ENCODE measurements at places on chromosomes 5 and 9.

GRCh38 chr5:68771732-68772131 lies 322.1 kb upstream of the SLC30A5 start:
- DNase-seq = no peak

DNA sequence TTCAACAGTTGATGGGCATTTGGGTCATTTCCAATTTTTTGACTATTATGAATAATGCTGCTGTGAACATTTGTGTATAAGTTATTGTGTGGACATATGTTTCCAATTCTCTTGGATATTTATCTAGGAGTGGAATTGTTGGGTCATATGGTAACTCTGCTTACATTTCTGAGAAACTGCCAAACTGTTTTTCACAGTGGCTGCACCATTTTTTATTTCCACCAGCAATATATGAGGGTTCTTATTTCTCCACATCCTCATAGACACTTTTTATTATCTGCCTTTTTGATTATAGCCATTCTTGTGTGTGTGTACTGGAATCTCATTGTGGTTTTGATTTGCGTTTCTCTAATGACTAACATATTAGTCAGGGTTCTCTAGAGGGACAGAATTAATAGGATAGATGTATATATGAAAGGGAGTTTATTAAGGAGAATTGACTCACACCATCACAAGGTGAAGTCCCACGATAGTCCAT lies 14.7 kb upstream of the MED27 start:
- DNase-seq = no peak

DNA sequence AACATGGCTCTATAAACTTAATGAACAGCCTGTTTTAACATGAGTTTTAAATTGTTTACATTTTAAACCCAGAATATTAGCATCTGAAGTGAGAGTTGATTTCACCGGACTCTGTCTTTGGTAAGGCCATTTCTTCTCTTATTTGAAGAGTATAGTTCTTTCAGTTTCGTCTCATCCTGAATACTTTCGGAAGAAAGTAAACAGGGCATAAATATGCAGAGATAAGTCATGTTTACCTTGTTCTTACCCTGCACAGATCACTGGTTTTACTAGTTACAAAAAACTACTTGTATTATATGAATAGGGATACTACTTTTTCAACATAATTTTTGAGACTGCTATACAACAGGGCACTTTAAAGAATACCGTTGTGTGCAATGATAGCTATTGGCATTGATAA lies 656.3 kb upstream of the ZNF608 start:
- DNase-seq = no peak

GRCh38 chr5:149641000-149641576 lies 59.8 kb downstream of the ARHGEF37 start:
- no peak for DNase-seq

GRCh38 chr5:142014911-142015584 lies 2.2 kb upstream of the GNPDA1 start:
- DNase-seq = no peak

DNA sequence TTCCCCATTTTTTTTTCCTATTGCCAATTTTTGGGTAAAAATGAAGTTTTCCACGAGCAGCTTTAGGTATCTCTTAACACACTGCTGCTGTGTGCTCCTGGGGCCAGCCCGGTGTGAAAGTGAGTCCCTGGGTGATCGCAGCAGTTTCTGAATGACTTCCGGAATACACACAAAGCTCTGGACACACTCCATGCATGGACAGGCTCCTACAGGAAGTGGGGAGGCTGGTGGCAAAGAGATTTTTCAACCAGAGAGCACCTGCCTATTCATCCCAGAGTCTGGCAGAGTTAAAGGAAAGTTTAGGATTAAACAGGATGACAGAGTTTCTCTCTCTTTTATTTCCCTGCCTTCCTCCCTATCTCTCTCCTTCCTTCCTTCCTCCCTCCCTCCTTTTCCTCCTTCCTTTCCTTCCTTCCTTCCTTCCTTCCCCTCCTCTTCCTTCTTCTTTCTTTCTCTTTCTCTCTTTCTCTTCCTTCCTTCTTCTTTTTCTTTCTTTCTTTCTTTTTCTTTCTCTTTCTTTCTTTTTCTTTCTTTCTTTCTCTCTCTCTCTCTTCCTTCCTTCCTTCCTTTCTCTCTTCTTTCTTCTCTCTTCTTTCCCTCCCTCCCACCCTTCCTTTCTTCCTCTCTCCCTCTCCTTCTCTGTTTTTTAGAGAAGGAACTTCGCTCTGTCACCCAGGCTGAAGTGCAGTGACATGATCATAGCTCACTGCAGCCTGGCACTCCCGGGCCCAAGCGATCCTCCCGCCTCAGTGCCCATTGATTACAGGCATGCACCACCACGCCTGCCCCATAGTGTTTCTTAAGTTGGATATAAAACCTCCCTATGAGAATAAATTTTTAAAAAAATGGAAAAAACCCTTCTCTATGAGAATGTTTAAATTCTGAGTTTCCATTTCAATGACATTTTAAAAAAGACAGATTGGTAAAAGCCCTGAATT lies 38.7 kb upstream of the UBTD2 start:
- no peak for DNase-seq

GRCh38 chr5:53045263-53045662 lies 56.1 kb downstream of the ITGA2 start:
- DNase-seq = no peak

- DNase-seq = no peak
Observed at GRCh38 chr5:88830567-88830966, 52.4 kb downstream of the MEF2C start.

GRCh38 chr5:2700876-2701275 lies 50.6 kb downstream of the IRX2 start:
- DNase-seq = no peak

DNA sequence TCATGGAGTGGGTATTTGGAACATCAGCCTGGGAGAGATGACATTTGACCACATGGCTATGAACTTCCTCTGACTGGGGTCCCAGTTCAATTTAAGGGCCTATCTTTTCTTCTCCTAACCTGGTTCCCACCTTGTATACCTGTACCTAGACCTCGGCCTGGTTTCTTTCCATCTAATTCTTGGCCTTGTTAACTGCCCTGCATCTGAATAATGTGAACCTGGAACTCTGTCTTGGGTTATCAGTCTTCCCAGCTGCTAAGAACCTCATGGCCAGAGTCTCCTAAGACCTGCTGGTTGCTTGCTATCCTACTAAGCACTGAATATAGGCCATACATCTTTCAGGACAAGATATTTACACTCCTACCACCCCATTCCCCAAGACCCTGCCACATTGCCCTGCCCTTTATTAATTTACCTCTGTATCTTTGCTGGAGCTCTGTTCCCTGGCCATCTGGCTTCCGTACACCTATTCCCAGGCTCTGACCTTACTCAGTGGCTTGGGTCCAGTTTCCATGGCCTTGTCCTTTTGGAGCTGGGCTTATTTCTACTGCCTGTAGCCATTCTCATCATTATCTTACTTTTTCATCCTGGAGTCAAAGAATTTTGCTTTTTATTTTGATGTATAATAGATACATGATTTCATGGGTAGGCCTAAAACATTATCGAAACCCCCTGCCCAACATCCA lies 6.6 kb downstream of the PSAT1 start:
- DNase-seq = no peak

DNA sequence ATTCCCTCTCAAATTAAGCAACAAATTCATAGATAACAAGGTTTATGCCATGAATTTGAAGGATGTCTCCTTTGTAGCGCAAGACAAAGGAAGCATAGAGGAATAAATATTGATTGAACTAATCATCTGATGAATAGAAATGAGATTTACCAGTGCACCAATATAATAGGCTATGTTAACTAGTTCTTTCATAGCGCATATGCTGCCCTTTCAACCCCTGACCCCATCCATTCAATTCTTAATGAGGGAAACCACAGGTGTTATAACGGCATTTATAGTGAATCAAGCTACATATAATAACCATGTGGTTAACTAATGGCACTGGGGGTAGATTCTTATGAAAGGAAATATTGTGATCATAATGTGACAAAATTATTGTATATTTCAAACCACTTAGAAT lies 6.5 kb downstream of the RORB start:
- DNase-seq = no peak

DNA sequence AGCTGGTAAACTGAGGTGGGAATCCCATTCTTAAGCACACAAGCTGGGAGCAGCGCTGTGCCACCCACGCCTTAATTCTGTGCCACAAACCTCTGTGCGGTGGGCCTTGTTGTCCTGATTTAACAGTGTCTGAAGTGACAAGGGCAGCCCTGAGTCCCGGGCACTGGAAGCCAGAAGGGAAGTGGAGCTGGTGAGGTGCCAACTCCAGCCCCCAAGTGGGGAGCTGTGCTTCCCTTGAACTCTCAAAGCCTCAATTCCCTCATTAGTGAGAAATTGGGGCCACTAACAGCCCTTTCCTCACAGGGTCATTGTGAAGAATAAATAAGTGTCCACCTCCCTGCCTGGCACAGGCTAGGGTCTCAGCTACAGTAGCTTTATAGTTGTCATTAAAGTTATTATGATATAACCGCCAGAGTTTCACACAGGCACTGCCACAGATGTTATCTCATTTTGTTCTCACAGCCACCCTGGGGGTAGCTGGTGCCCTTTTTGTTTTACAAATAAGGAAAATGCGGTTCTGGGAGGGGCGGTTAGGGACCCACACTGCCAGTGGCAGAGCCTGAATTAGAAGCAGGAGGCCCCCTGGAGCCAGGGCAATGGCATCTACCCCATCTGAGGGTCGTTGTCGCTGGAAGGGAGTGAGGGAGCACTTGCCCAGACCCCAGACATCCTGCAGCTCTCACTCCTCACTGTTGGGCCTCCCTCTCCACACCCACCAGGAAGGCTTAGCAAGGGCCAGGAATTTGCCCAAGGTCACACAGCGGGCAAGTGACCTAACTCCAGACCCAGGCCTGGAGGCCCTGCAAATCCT lies 2.1 kb upstream of the TLX3 start:
- no peak for DNase-seq

DNA sequence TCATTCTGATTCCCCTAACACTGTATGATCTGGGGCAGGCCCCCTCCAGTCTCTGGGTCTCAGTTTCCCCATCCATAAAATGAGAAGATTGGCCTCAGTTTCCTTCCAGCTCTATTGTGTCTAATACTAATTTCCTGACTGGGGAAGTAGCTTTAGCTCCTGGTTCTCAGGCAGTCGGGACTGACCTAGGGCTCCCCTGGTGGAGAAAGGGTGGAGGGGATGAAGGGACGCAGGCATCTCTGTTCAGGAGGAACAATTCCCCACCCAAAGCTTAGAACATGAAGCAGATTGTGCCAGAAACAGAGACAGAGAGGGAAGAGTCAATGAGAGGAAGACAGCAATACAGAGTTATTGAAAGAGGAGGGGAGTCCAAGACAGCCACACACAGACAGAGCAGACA lies 14.2 kb upstream of the PTGS1 start:
- DNase-seq = no peak

- no peak for DNase-seq
Observed at GRCh38 chr5:60972231-60972630, 27.2 kb downstream of the NDUFAF2 start.

DNA sequence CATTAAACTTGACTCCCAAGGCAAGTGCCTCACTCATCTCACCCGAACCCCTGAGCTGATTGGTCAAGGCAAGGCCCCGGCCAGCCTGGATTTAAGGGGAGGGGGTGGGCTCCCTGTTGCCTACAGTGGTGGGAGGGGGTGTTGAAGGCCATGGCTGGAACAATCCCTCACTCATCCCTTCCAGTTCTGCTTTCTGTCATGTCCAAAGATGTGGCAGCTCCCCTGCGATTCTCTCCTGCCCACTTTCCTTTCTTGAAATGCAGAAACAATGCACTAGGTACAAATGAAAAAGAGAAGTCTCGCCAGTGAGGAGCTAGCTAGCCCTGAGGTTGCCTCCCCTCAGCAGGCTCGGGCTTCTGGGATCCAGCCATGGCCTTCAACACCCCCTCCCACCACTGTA lies 240.9 kb downstream of the SYK start:
- no peak for DNase-seq

DNA sequence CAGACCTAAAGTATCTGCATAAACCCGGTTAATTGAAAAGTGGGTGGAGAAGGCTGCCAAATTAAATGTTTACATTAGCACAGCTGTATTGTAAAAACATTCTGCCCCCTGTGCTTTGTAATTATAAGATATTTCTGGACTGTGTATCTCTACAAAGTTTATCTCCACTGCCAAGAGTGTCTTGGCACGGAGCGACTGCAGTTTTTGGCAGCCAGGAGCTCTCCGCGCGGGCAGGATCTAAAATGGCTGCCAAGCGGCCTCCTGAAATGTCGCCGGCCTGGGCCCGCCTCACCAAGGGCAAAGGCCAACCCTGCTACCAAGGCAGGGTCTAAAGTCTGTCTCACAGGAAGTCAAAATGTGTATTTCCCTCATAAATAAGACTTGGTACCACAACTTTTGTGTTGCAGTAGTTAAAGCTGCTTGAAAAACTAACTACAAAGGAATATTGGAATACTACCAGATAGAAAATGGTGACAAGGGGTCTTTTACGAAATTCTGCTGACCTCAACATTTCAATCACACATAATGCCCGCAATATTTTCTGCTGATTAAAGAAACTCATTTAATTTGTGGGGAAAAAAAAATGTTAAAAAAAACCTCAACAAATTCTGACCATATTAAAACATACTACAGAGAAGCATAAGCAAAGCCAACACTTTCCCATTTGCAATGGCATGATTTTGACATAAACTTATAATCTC lies 110.4 kb downstream of the NFIB start:
- no peak for DNase-seq

GRCh38 chr5:40904205-40904993 lies 4.9 kb upstream of the C7 start:
- no peak for DNase-seq

GRCh38 chr5:15823398-15823797 lies 323.4 kb downstream of the FBXL7 start:
- no peak for DNase-seq

DNA sequence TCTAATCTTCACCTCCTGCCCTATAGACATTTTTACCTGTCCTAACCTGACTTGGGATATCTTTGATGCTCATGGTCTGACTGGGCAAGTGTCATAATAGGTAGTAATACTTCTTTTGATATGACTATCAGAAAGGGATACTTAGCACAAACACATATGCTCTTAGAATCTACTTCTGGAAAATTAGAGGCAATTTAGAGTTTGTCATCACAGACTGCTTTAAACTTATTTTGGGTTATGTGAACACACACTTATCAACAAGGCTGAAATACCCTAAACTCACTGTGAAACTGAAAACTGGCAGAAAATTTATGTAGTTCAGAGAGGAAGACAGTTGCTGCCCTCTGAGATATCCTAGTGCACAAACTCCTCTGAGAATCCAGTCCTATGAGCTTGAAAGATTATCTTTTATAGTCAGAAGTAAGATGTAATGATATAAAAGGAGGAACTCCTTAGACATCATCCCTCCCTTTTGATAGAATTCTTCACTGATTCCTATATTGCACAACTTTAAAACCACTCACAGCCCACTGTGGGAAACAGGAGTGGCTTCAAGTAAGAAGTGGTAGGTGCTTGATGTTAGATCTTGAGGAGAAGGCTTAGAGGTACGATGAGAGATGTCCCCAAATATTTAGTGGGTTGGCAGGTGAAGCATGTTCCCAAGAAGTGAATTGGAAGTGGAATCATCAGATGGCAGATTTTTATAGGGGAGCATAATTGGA lies 273.3 kb downstream of the MAN2A1 start:
- no peak for DNase-seq
